ENCODE measurements at places on chromosomes 2 and 18.

DNA sequence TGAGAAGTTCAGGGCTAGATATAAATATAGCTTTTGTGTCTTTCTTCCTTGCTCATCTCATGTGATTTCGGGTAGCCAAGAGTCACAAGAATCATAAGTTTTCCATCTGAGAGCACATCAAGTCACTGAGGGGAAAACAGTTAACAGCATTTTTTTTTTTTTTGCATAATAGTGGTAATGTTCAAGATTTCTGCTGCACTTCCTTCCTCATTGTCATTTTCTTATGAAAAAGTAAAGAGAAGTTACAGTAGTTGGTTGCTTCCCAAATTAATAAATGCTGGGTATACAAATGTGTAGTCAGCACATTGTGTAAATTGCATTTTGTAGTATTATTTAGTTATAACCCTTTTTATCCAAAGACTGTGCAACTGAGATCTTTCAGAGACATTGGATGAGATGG is 93.6 kb downstream of the ZEB2 start:
- no peak for DNase-seq

DNA sequence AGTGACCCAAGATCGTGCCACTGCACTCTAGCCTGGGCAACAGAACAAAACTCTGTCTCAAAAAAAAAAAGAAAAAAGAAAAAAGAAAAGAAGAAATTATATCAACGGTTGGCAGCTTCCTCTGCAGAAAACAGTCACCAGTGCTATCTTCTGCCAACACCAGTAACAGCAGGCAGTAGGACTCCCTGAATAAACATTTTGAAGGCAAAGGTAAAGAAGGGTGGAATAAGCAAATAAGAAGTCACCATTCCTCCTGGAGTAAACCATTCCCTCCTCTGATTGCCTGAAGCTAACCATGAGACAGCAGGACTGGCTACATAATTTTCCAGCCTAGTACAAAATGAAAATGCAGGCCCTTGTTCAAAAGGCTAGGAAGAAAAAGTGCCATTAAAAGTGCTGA is 9.0 kb upstream of the RNF103 start:
- no peak for DNase-seq

DNA sequence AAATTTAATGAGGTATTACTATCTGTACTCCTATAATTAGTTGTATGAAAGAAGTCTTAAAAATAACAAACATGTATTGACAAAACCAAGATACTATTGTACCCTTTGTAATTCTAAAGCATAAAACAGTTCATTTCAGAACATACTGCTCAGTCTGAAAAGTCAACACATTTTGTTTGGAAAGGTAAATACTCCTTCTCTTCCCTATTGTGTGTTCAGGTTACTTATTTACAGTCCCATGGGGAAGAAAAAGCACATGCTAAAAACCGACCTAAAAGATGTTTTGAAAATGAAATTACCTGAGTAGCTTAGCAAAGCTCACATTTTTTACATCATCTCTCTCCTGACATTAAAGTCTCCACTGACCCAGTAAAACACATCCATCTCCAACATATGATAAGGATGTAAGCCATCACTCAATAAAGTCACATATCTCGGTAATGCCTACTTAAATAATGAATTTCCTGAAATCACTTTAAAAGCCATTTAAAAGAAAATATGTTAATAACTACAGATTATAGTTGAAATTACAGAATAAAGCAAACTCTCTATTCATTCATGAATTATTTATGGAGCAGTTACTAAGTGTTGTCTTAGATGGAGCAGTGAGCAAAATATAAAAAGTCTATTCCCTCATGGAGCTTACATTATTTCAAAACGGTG is 75.6 kb upstream of the FZD5 start:
- DNase-seq: no peak

- DNase-seq: no peak
Observed at GRCh38 chr2:235262750-235263149, 231.1 kb upstream of the AGAP1 start.

- DNase-seq: no peak
Observed at GRCh38 chr2:172740856-172741255, 5.2 kb downstream of the RAPGEF4 start.
